ENCODE measurements at places on chromosomes 11 and 22.

GRCh38 chr11:75261902-75262361, 21.4 kb downstream of the TPBGL start:
- no peak for DNase-seq

DNA sequence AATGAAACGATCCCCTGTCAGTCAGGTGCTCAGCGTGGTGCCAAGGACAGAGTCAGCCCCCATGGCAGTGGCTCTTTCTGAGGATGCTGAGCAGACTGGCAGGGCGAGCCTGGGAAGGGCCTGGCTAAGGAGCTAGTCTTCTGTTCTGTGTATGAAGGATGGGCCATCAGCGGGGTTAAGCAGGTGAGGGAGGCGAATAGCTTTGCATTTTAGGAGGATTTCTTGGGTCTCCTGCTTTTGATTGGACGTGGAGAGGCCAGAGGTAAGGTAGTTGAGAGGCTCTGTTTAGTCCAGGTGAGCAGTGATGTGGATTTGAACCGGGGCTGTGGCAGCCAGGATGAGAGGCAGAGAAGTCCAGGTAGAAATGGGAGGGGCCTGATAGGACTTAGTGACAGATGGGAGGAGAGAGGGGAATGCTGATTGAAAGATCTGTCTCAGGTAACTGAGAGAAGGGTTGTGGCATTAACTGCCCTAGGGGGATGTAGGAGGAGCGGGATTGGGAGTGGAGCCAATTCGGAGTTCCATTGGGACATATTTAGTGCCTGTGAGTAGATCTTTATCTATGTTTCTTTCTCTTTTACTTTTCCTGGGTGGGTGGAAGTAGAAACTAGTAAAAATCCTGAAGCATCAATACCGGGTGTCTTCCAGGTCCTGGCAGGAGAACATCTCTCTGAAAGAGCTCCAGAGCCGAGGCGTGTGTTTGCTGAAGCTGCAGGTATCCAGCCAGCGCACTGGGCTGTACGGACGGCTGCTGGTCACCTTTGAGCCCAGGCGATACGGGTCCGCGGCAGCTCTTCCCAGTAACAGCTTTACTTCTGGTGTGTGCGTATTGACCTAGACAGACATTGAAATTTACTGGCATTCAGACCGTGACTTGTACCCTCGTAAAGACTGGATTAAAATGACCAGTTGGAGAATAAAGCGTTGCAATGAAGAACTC, 2.0 kb downstream of the IGHMBP2 start:
- no peak for DNase-seq

GRCh38 chr11:60849641-60850520, 5.9 kb downstream of the PTGDR2 start:
- no peak for DNase-seq

- no peak for DNase-seq
These were observed 20.2 kb downstream of the MPEG1 start for GRCh38 chr11:59192446-59193020.

GRCh38 chr11:42631220-42631843, 680.5 kb upstream of the API5 start:
- DNase-seq = no peak

DNA sequence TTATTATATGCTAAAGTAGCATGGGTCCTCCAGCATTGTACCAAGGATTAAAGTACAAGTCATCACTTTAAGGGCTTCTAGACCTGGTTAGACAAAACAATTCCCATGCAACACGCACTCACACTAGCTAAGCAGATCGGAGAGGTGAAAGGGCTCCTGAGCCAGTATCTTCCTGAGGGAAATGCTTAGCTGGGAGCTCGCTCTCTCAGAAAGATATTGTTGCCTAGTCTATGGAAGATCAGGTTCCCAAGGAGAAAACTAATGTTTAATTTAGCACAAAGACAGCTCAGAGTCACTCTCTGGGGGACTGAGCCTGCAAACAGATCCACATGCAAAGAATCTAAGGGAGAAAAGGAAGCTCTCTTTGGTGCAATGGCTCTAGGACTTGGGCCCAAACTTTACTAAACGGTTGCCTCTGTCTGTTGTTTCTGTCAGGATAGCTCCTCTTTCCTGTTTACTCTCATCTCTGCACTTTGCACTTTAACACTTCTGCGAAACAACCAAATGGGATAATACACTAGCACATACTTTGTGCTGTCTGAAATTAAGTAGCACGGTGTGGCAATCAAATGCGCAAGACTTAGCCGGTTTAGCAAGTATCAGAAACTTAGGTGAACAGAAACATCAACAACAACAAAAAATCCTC, 10.7 kb downstream of the MAML2 start:
- DNase-seq = no peak

- DNase-seq = no peak
These were observed at the start of gene SCN2B for GRCh38 chr11:118175993-118176777. SCN2B (minus strand) TSS chr11:118176639; CDS start chr11:118176431, 208 bp downstream.

- no peak for DNase-seq
These were observed 1.9 kb upstream of the ATL3 start for GRCh38 chr11:63672936-63673539.

GRCh38 chr11:6682591-6682935, 577 bp downstream of the MRPL17 start:
- no peak for DNase-seq

All from CD4-positive, alpha-beta T cell treated with Interleukin-21 for 1 hour (primary cell).